ENCODE measurements at places on chromosomes 6 and 20.

DNA sequence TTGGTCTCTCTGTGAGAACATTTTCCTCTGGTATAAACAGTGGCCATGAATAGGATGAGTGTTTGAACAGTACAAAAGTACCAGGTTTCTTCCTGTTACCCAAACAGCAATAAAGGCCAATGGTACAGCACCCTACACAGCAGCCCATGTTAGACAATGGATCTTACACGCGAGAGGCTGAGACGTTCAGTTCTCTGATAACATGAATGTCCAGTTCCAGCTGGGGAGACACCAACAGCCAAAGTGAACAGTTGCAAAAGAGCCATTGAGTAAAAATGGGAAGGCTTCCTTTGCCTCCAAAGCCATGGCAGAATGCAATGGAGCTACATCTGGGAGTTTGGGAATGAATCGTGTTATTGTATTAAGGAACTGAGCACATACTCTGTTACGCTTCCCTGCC is 246.8 kb upstream of the SGK1 start:
- DNase-seq, result peak; percentile 69

DNA sequence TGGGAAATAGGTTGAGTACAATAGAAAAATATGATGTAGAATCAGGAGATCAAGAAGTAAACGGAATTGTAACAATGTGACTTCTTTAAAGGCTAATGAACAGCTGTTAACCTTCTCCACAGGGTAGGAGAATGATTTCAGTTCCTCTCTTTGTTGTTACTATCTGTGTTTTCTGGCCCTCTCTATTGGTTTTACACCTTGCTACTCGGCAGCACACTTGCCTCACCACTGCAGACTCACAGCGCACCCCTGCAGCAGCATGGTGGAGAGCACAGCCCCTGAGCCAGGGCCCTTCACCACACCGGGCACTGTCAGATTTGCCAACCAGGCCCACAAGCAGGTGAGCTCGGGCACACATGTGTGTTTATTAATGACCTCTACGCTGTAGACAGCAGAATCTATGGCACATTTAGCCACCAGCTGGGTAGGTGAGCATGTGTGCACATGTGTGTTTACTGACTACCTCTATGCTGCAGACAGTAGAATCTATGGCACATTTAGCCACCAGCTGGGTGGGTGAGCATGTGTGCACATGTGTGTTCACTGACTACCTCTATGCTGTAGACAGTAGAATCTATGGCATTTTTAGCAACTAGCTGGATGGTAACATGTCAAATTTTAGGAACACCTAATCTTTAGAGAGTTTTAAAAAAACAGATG is 16.8 kb downstream of the SFT2D1 start:
- no peak for DNase-seq

DNA sequence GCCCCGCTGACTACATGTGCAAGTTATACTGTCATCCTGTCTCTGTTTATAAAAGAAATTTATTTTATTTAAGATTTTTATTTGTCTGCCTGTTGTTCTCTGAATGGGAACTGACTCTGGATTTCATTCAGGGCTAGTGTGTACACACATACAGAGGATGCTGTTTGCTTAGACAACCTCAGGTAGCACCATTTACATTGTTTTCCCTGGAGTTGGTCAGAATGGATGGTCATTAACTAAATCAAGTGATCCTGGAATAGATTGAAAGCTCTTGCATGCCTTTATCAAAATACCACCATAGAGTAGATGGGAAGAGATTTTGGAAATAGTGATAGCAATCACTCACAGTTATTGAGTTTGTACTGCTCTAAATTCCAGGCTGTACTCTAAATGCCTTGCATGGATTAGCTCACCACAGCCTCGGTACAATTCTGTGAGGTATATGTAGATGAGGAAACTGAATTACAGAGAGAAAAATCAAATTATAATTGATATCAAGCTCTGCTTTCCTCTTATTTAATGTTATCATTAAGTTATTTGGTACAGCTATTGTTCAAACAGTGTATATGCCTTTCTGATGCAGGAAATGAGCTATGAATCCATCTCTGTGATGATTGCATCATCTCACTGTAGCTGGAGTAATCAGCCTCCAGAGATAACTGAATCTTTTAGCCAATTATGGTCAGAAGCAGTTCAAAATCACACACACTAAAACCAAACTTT is 51.9 kb downstream of the RNF217 start:
- DNase-seq, result no peak

- DNase-seq, result peak; percentile 94
These were observed 57.6 kb downstream of the FAM217A start for GRCh38 chr6:4021133-4021853.

GRCh38 chr6:111207141-111207858 is 120.0 kb downstream of the SLC16A10 start:
- DNase-seq, result no peak

- no peak for DNase-seq
These were observed 22.5 kb downstream of the RAB22A start for GRCh38 chr20:58331961-58332551.

GRCh38 chr20:52402950-52403349 is 211.4 kb upstream of the ZFP64 start:
- no peak for DNase-seq

DNA sequence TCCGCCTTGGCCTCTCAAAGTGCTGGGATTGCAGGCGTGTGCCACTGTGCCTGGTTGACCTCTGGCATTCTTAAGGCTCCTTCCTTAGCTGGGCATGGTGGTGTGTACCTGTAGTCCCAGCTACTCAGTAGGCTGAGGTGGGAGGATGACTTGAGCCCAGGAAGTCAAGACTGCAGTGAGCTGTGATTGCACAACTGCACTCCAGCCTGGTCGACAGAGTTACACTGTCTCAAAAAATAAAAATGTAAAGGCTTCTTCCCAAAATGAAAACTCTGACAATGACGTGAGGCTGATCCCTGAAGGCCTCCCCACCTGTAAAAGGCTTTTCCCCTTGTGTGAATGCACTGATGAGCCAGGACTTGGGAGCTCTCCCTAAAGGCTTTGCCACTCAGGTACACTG is 62.4 kb downstream of the ZBTB9 start:
- DNase-seq, result no peak

- no peak for DNase-seq
These were observed 38.7 kb upstream of the RFPL4B start for GRCh38 chr6:112308476-112308875.

GRCh38 chr6:46419576-46420002 is 71.7 kb downstream of the RCAN2 start:
- peak; percentile 73 for DNase-seq

GRCh38 chr20:49594143-49594930 is 26.4 kb upstream of the PTGIS start:
- no peak for DNase-seq

Measured in posterior cingulate gyrus (tissue), 11 donors.